ENCODE measurements at places on chromosomes 12 and 14.

- no peak for DNase-seq
Measured at GRCh38 chr12:2999265-2999841, 40.2 kb downstream of the TEAD4 start.

GRCh38 chr12:614411-614970 lies 48.8 kb downstream of the NINJ2 start:
- DNase-seq = no peak

- no peak for DNase-seq
Measured at GRCh38 chr12:120836114-120836684, 68.0 kb downstream of the SPPL3 start.

DNA sequence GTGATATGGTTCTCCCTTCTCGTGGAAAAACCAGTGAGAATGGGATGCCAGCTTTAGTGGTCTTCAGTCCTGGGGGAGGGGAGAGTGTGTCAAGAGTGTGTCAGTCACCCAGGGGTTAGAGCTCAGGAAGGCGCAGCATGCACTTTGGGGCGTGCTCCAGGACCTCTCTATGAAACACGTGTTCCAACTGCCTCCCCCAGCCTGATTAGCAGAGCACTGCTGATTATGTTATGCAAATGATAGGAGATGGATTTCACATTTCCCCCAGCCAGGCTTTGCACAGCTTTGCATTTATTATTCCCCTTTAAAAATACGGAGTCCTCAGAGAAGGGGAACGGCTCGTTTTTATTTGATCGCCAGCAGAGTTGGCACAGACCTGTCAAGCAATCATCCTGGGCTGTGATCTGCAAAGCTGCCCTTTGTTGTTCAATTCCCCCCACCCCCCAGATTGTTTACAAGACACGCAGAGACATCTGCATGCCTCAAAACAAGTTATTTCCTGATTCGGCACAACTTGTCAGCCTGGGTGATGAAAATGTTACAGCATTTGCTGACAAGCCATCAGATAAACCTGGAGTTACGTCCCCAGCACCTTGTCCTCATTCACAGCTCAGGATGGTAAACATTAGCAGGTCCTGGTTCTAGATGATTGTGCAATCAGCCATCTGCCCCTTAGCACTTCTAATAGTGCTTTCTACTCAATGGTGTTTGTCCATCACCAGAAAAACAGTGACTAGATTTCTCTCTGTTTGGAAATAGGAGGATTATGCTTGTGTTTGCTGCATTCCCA lies 196.5 kb downstream of the NOVA1 start:
- DNase-seq = no peak

All from hypothalamus (tissue), 51 donors.